Bone marrow (tissue), 2 donors: ENCODE measurements at places on chromosomes 16 and 17.

DNA sequence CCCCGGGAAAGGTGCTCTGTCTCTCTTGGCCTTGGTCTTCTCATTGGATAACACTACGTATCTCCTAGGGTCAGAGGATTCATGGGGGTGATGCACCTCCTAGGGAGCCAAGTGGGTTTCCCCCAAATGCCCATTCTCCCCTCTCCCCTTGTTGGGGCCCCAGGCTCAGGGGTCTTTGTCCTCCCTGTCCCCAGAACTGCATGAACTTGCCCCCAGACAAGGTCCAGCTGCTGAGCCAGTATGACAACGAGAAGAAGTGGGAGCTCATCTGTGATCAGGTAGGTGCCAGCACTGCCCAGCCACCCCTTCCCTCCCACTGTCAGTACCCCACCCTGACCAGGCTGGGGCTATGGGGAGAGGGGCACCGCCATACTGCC lies 8.7 kb downstream of the FMNL1 start:
- DNase-seq: no peak

GRCh38 chr17:31596382-31597323 lies 205.2 kb downstream of the RAB11FIP4 start:
- peak; percentile 72 for DNase-seq

DNA sequence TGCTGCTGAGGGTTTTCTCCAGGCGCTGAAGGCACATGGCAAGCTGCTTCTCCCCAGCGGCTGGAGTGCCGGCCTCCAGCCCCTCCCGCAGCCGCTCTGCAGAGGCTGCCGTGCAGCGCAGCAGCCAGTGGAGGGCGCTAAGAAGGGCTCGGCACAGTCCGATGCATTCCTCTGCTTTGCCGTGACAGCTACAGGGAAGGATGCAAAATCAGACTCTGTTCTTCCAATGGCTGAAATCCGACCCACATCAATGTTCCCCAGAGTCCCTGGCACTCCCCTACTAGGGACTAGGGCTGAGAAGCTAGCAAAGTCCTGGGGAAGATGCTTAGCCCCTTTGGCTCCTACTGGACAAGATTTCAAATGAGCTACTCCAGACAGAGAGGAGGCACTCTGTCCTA lies 19.0 kb downstream of the MED24 start:
- DNase-seq: no peak

DNA sequence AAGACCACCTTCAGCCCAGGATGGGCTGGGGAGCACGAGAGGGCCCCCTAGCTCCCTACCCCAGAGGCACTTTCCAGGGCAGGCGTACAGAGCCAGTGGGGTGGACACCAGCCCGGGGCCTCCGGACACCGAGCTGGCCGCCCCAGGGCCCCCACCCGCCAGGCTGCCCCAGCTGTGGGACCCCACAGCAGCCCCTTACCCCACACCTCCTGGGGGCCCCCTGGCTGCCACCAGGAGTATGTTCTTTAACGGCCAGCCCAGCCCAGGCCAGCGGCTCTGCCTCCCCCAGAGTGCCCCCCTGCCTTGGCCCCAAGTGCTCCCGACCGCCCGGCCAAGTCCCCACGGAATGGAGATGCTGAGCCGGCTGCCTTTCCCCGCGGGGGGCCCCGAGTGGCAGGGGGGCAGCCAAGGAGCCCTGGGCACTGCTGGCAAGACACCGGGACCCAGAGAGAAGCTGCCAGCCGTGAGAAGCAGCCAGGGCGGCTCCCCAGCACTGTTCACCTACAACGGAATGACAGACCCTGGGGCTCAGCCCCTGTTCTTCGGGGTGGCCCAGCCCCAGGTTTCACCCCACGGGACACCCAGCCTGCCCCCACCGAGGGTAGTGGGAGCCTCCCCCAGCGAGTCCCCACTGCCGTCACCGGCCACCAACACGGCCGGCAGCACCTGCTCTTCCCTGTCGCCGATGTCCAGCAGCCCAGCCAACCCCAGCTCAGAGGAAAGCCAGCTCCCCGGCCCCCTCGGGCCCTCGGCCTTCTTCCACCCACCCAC lies 24.3 kb upstream of the ZFPM1 start:
- DNase-seq: no peak
